Stimulated activated CD4-positive, alpha-beta T cell treated with anti-CD3 and anti-CD28 coated beads, Interleukin-2, amount 100 ng/mL, for 4 hours (primary cell): ENCODE measurements at places on chromosomes 11 and 22.

DNA sequence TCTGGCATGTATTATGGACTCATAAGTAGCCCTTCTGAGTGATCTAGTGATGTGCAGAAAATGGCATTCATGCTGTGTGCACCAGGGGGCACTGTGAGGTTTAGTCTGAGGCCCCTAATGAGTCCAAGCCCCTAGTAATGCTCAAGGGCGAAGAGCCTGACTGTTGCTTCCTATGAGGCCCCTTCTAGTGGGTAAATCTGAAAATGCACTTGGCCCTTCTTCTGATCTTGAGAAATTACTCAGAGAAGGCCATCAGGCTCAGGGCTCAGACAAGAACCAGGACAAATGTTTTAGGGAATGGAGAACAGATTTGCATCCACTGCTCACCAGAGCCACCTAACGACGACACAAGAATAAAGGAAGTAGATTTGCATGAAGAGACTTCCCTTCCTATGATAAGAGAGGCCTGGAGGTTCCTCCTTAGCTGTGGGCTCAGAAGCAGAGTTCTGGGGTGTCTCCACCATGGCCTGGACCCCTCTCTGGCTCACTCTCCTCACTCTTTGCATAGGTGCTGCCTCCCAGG, 75.8 kb downstream of the GGTLC2 start:
- no peak for DNase-seq

GRCh38 chr11:14645015-14645912, 1.7 kb downstream of the PDE3B start:
- no peak for DNase-seq

- DNase-seq: no peak
These were observed 369.5 kb downstream of the AASDHPPT start for GRCh38 chr11:106446955-106447354.

GRCh38 chr11:9825315-9825714, 161.4 kb downstream of the SWAP70 start:
- no peak for DNase-seq

GRCh38 chr11:98453378-98453777, 567.4 kb upstream of the CNTN5 start:
- DNase-seq: no peak

DNA sequence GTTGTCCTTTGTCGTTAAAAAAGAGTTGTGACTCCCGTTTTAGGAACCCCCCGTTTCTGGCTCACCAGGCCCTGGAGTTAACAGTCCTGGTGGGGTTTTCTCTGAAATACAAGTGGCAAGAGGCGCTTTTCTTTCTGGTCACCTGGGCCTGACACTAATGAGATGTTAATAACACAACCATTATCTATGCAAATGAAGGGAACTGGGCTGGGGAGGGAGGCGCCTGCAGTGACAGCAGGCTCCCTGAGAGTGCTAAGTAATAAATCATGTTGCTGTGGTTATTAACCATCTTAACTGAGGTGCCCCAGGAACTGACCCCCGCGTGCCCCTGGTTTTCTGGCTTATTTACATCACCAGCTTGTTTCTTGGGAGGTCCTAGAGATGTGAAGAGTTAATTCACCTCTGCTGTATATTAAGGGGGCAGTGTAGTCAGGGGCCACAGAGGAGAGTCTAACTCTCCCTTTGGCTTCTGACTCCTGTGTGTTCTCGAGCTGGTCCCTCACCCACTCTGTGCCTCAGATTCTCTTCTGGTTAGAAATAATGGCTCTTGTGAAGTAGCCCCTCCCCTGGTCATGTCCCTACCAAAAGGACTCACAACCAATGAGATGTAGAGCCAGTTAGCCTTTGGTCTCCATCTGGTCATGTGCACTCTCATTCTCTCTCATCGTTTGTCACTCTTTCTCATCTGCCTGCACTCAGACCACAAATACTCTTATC, 276.6 kb upstream of the CADM1 start:
- no peak for DNase-seq

DNA sequence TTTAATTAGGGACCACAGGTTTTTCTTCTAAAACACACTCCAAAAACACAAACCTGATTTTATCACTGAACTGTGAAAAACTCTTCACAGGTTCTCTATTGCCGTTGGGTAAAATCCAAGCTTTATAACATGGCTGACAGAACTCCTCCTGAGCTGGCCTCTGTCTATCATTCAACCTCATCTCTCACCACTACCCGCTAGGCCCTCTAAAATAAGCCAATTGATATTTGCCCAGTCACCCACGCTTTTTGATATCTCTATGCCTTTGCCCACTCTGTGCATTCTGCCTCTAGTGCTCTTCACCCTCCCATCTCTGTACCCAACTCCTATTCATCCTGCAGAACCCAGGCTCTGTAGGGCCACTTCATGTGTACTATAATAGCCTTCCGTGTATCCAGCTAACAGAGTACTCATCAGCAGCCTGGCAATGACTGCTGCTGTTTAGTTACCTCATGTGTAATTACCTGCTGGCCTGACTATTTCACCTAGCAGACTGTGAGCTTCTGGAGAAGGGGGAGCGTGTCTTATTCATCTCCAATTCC, 1.1 kb upstream of the CNGA4 start:
- DNase-seq: no peak
